ENCODE measurements at places on chromosomes 5 and 9.

DNA sequence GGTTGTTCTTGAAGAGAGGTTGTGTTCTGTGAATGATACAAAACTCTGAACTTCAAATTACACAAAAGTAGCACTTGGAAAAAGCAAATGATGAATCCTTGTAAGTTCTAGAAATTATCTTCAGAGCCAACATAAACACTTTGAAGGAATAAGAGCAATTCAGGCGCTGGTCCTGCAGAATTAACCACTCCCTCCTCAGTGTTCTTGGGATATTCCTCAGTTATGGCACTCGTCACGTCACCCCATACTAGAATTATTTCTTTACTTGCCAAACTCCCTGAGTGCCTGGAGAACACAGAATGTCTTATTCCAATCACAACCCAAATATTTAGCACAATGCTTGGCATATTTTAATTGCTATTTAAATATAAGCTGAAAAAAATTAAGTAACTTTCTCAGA, 126.3 kb downstream of the EFNA5 start:
- no peak for DNase-seq

DNA sequence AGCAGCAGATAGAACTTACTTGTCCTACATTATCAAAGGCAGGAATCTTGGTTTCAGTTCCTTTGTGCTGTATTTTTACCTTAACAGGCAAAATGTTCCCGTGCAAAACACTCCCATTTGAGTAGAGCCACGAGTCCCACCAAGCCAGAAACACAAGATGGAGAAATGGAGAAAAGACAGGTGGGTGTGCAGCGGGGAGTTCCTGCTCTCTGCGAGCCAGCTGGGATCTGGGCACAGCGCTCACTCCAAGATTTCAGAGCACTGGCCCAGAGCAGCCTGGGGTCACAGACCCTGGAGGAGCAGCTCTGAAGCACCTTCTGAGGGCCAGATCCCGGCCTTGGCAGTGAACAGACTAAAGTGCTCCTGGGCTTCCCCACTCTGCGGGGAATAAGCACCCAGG, 2.9 kb downstream of the UCK1 start:
- no peak for DNase-seq

GRCh38 chr9:125674981-125675973, 31.7 kb downstream of the MAPKAP1 start:
- DNase-seq, result peak; percentile 80

DNA sequence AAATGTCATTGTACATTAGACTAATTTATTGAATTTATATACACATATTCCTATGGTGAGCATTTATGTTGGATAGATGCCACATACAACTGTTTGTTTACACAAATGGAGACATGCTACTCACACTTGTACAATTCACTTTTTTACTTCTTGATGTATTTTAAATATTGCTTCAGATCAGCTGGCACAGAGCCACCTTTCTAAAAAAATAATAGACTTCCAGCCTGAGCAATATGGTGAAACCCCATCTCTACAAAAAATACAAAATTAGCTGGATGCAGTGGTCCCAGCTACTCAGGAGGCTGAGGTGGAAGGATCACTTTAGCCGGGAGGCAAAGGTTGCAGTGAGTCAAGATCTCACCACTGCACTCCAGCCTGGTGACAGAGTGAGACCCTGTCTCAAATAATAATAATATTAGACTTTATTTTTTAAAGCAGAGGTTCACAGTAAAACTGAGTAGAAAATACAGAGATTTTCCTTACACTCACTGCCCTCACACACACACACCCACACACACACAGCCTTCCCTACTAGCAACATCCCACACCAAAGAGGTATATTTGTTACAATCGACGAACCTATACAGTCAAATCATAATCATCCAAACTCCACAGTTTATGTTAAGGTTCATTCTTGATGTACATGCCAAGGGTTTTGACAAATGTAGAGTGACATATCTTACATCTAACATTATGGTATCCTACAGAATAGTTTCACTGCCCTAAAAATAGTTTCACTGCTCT, 16.5 kb upstream of the ADRB2 start:
- no peak for DNase-seq

Data from GM03348 (cell line).